ENCODE measurements at places on chromosomes 1 and 21. TPM values are rescaled to one million over a fixed set of nuclear protein-coding genes. Genes with fewer than 3 reads are reported as not detected.

DNA sequence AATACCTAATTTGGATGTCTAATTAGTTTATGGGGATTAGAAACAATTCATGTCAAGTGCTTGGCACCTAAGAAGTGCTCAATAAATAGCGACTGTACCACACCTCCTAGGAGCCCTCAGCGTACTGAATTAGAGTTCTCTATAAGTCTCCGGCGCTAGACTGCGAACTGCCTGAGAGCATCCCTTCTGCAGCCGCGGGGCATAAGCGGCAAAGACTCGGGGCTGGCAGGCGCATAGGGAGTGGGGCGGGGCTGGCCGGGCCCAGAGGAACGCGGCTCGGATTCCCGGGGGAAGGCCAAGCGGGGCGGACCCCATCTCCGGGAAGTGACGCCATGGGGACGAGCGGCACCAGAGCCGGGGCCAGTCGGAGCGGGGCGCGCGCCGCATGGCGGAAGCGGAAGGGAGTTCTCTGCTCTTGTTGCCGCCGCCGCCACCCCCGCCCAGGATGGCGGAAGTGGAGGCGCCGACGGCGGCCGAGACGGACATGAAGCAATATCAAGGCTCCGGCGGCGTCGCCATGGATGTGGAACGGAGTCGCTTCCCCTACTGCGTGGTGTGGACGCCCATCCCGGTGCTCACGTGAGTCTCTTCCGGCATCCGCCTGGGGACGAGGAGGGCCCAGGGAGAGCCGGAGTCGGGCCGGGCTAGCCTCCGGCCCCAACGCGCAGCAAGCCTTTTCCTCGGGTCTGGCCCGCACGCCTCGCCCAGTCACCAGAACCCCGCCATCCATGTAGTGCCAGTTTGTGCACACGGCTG is at the start of gene TMEM222:
TSS of gene TMEM222 (plus strand) at position 351 of the 756 bp plus-strand sequence. CDS start at position 386, 35 bp downstream.
- peak; percentile 99 for DNase-seq

- no peak for DNase-seq
Measured at GRCh38 chr21:17458279-17458678, 54.6 kb upstream of the CXADR start.

GRCh38 chr1:51237351-51238033 is 1.4 kb downstream of the RNF11 start:
- no peak for DNase-seq

- no peak for DNase-seq
Measured at GRCh38 chr1:34404804-34405203, 228.1 kb downstream of the C1orf94 start.

DNA sequence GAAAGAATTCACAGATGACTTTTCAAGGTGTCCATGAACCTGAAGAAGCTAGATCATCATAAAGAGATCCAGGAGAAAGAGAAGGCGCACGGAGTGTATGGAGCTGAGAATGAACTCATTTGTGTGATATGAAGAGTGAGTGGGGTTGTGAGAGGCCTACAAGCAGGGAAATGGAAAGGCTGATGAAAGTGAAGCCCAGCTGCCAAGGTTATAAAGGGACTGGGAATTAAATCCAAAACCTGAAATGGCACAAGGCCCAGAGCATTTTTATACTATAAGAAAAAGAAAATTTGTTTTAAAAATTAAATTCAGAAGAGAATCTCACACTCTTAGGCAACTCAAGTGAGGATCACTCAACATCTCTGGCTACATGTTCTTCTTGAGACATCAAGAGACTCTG is 43.4 kb downstream of the HSD3B1 start:
- no peak for DNase-seq

- DNase-seq, result no peak
Measured at GRCh38 chr21:45591619-45592207, 49.5 kb upstream of the SLC19A1 start.

Gene EFCAB14
- 116 TPM for total RNA-seq

Gene EPHB2
- total RNA-seq, result 5.0 TPM

Gene C1orf185
- total RNA-seq, result not detected

DNA sequence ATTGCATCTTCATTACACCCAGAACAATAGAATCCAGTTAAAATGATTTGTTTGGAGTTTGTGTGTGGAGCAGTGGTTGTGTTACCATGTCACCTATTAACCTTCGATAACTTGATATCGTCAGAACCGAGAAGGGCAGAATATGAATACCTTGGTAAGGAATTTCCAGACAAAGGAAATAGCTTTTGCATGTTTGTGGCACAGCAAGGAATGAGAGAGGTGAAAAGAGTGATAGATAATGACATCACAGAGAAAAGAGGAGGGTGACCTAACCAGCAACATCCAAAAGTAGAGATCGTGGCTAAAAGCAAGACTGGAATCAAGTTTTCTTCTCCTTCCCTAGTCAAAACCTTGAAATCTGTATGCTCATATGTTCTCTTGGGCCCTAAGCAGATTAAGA is 244.6 kb upstream of the NEGR1 start:
- no peak for DNase-seq

DNA sequence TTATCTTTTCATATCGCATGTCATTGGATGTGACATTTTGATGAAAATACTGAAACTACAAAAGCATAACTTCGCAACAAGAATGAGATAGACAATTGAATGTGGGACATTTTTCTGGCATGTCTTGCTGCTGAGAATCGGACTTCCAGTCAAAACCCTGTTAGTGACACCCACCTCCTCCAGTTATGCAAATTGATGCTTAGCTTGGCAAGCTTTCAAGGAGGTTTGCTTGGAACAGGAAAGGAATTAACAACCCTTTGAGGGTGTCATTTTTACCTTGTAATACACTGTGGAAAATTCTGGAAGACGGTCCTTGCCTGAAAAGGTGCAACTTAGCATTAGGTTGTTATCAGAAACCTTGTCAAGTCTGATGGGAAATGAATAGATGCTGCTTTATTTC is 38.8 kb upstream of the FAM3B start:
- DNase-seq, result no peak

GRCh38 chr1:118021668-118022067 is 92.1 kb downstream of the WDR3 start:
- no peak for DNase-seq

- DNase-seq, result peak; percentile 62
Measured at GRCh38 chr21:34526618-34527290, 14.7 kb upstream of the KCNE1 start.

GRCh38 chr21:44482581-44483287 is 27.4 kb downstream of the LRRC3 start:
- DNase-seq, result no peak

- no peak for DNase-seq
Measured at GRCh38 chr1:245462161-245462560, 307.4 kb downstream of the KIF26B start.

Gene SLC45A1
- 0.92 TPM for total RNA-seq

Gene DONSON
- total RNA-seq, result 5.0 TPM

DNA sequence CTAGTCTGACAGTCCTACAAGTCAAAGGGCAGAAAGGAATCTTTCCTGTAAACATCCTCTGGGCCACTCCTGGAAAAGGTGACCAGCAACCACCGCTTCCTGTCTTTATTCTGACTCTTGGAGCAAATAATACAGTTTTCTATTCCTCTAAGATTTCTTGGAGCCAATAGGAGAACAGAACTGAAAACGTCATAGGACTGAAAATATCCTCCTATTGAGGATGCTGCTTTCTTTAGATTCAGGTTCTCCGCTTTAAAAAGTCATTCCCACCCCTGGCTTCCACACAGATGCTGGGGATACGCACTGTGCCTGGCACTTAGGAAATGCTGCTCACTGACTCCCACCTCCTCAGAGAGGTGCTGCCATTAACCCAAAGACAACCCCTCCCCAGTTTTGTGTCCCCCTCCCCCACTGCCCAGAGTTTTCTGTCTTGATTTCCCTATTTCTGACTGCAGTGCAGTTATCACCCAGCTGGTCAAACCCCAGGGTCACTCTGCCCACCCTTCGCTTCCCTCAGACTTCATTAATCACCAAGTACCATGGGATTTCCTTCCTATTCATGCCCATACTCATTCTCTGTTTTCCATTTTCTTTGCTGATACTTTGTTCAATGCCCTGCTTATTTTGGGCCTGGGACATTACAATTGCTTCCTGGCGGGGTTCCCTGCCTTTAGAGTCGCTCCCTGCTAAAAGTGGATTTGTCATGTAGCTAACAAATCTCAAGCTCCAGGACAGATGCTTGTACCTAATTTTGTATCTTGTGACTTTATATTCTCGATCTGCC is 82.1 kb upstream of the ARHGAP29 start:
- no peak for DNase-seq

DNA sequence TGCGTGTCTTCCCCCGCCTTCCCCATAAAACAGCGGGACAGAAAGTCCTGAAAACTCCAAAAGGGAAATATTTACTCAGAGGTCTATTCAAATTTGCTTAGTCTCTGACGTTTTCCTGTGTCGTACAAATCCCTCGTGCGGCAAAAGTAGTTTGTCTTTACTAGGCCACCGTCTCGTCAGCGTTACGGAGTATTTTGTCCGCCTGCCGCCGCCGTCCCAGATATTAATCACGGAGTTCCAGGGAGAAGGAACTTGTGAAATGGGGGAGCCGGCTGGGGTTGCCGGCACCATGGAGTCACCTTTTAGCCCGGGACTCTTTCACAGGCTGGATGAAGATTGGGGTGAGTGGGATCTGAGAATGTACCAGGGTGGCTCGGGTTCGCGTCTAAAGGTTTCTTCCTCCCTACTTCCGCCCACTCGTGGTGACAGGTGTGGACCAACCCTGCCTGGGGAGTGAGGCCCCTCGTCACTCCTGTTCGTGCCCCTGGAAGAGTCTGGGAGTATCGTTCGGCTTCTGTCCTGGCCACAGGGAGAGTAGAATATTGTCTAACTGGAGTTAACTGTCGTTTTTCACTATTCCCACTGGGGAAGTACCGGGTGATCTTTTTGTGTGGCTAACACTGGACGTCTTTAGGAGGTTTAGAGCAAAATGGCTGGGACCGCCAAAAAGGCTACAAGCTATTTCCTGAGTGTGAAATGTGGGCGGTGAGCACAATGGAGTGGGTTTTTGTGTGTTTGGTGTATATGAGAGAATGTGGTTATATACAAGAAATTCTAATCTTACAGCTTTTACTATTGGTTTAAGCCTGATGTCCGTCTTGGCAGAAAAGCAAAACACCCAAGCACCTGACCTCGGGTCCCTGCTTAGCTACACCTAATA is at the start of gene ATF6:
TSS of gene ATF6 (plus strand) at position 219 of the 880 bp plus-strand sequence. CDS start at position 260, 41 bp downstream.
- peak; percentile 91 for DNase-seq

Data from lower lobe of right lung (tissue), 2 donors.